ENCODE measurements at places on chromosomes 13 and 19. TPM values are rescaled to one million over a fixed set of nuclear protein-coding genes. Genes with fewer than 3 reads are reported as not detected.

The CTXN1 gene
- 3.4 TPM for total RNA-seq

The COX7A1 gene
- 13.5 TPM for total RNA-seq

The ALOX5AP gene
- total RNA-seq = not detected

The ZFP28 gene
- 5.9 TPM for total RNA-seq

The SUGT1 gene
- total RNA-seq = 36.1 TPM

The ZNF681 gene
- total RNA-seq = 1.3 TPM

The ZNF28 gene
- total RNA-seq = 6.2 TPM

The KL gene
- total RNA-seq = not detected

The UTP14C gene
- 5.8 TPM for total RNA-seq

The TMEM255B gene
- 2.1 TPM for total RNA-seq

The KLK3 gene
- not detected for total RNA-seq

The PNKP gene
- total RNA-seq = 49.8 TPM

The CEACAM5 gene
- total RNA-seq = not detected

The COX6B2 gene
- total RNA-seq = 0.30 TPM

The URAD gene
- not detected for total RNA-seq

The TNFSF9 gene
- 0.67 TPM for total RNA-seq

The CCDC194 gene
- total RNA-seq = not detected

The FUT2 gene
- not detected for total RNA-seq

The SCN1B gene
- total RNA-seq = 4.3 TPM

The SHISA2 gene
- total RNA-seq = 0.30 TPM

The PCDH17 gene
- 0.17 TPM for total RNA-seq

The SGCG gene
- 0.34 TPM for total RNA-seq

The CACNG6 gene
- total RNA-seq = not detected

The DENND1C gene
- not detected for total RNA-seq

The PNMA8B gene
- total RNA-seq = 0.67 TPM

The ATP4B gene
- not detected for total RNA-seq

The ERICH4 gene
- total RNA-seq = not detected

The PTOV1 gene
- total RNA-seq = 103 TPM

The ZGLP1 gene
- total RNA-seq = 0.67 TPM

The CEACAM16 gene
- total RNA-seq = not detected

The NANOS2 gene
- total RNA-seq = not detected

The ZNF429 gene
- total RNA-seq = 4.5 TPM

The FGF14 gene
- under 0.01 TPM for total RNA-seq

The FFAR2 gene
- not detected for total RNA-seq

The APOC1 gene
- 15.8 TPM for total RNA-seq

The C19orf33 gene
- 8.7 TPM for total RNA-seq

The RASGRP4 gene
- total RNA-seq = not detected

The CCDC8 gene
- total RNA-seq = 30.1 TPM

The CD37 gene
- total RNA-seq = not detected

The ZNF66 gene
- 2.5 TPM for total RNA-seq

The SLC25A15 gene
- 26.4 TPM for total RNA-seq

The CAMSAP3 gene
- total RNA-seq = 0.17 TPM

The KIR2DL3 gene
- total RNA-seq = not detected

The CFD gene
- total RNA-seq = 7.6 TPM

The KASH5 gene
- not detected for total RNA-seq

The GNA15 gene
- total RNA-seq = not detected

The OR7C1 gene
- not detected for total RNA-seq

The SIGLEC5 gene
- total RNA-seq = not detected

The ZNF227 gene
- total RNA-seq = 7.1 TPM

The SIGLEC14 gene
- not detected for total RNA-seq

The ATP12A gene
- not detected for total RNA-seq

The LIPE gene
- 9.9 TPM for total RNA-seq

The ZNF541 gene
- not detected for total RNA-seq

The SHISA7 gene
- not detected for total RNA-seq

The CEACAM8 gene
- total RNA-seq = not detected

The FAM83E gene
- total RNA-seq = 0.45 TPM

The CFAP97D2 gene
- not detected for total RNA-seq

All from bronchus fibroblast of lung (primary cell).